ENCODE measurements at places on chromosomes 6 and 20. TPM values are rescaled to one million over a fixed set of nuclear protein-coding genes. Genes with fewer than 3 reads are reported as not detected.

GRCh38 chr20:56014998-56015397 is 9.7 kb upstream of the CBLN4 start:
- no peaks in the 10 kb centered on the region for H3K4me1 ChIP-seq

- H3K27ac ChIP-seq = peak overlapping the region; percentile 79
- H3K27me3 ChIP-seq = no peaks in the 10 kb centered on the region
- H3K36me3 ChIP-seq = no peaks in the 10 kb centered on the region
- H3K4me3 ChIP-seq = no peak overlapping the region
- H3K4me1 ChIP-seq = peaks cover 45% of the 10 kb centered on the region
- peak; percentile 39 for DNase-seq
These were observed 128.8 kb upstream of the DTNBP1 start for GRCh38 chr6:15791448-15792181.

DNA sequence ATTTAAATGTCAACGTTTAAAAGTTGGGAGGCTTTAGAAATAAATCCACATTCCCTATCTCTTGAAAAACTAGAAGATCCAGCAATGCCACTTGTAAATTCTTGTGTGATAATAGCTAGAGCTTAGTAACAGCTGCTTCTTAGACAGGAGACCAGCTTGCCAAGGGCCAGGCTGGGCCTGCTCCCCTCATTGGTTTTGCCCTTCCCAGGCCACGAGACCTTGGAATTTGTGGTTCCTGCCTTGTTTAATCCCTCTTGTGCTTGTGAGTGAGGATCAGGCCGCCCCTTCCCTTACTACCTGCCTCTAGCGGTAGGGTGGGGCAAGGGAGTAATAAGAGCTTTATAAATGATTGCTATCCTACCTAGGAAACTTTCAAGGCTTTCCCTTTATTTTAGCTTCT is 363.5 kb downstream of the SYNE1 start:
- DNase-seq = no peak
- no peak overlapping the region for H3K4me3 ChIP-seq

DNA sequence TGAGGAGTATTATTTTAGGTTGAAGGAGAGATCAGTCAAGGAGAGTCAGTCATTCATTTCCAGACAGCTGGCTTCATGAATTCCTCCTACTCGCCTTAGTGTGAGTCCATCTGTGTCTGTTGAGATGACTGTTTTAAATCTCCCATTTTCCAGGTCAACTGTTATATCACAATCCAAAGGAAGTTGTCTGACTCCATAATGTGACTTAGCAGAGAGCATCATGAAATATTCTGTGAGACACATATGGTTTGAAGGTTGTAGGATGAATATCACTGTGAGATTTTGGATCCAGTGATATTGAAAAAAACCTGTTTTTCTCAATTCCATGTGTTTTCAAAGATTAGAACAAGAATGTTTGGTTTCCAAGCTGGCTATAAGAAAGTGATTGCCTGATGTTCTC is 530.2 kb upstream of the MAN1A1 start:
- no peaks in the 10 kb centered on the region for H3K36me3 ChIP-seq
- no peak overlapping the region for H3K4me3 ChIP-seq
- no peak overlapping the region for H3K27ac ChIP-seq
- no peak for DNase-seq
- no peaks in the 10 kb centered on the region for H3K4me1 ChIP-seq
- H3K27me3 ChIP-seq = no peaks in the 10 kb centered on the region

GRCh38 chr6:157834549-157834948 is 11.5 kb downstream of the SNX9 start:
- peaks cover 45% of the 10 kb centered on the region for H3K4me1 ChIP-seq
- no peak overlapping the region for H3K4me3 ChIP-seq
- H3K36me3 ChIP-seq = no peaks in the 10 kb centered on the region
- no peak for DNase-seq

DNA sequence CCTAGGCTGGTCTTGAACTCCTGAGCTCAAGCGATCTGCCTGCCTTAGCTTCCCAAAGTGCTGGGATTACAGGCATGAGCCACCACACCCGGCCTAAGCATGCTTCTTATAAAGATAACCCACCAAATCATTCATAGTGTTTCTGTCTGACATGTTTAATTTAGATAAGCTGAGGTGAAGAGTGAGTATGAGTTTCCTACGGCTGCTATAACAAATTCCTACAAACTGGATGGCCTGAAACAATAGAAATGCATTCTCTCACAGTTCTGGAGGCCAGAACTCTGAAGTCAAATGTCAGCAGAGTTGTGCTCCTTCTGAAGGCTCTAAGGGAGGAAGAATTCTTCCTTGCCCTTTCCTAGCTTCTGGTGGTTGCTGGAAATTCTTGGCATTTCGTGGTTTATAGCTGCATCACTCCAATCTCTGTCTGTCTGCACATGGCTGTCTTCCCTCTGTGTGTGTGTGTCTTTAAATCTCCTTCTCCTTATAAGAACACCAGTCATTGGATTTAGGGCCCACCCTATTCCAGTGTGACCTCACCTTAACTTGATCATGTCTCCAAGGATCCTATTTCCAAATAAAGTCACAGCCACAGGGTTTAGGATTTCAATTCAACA is 29.9 kb downstream of the MAPK13 start:
- DNase-seq = no peak
- no peaks in the 10 kb centered on the region for H3K36me3 ChIP-seq
- no peaks in the 10 kb centered on the region for H3K4me1 ChIP-seq
- H3K4me3 ChIP-seq = no peak overlapping the region
- H3K27me3 ChIP-seq = no peaks in the 10 kb centered on the region
- H3K27ac ChIP-seq = no peak overlapping the region

- H3K36me3 ChIP-seq = no peaks in the 10 kb centered on the region
- H3K4me1 ChIP-seq = no peaks in the 10 kb centered on the region
- no peak overlapping the region for H3K27ac ChIP-seq
- peaks cover 99% of the 10 kb centered on the region for H3K27me3 ChIP-seq
- no peak for DNase-seq
- no peak overlapping the region for H3K4me3 ChIP-seq
These were observed 2.7 kb downstream of the SLC32A1 start for GRCh38 chr20:38726804-38727606.

GRCh38 chr6:24933868-24934401 is 1.8 kb downstream of the RIPOR2 start:
- no peak for DNase-seq
- no peak overlapping the region for H3K4me3 ChIP-seq
- no peaks in the 10 kb centered on the region for H3K36me3 ChIP-seq
- H3K27me3 ChIP-seq = no peaks in the 10 kb centered on the region
- H3K4me1 ChIP-seq = peaks cover 28% of the 10 kb centered on the region

DNA sequence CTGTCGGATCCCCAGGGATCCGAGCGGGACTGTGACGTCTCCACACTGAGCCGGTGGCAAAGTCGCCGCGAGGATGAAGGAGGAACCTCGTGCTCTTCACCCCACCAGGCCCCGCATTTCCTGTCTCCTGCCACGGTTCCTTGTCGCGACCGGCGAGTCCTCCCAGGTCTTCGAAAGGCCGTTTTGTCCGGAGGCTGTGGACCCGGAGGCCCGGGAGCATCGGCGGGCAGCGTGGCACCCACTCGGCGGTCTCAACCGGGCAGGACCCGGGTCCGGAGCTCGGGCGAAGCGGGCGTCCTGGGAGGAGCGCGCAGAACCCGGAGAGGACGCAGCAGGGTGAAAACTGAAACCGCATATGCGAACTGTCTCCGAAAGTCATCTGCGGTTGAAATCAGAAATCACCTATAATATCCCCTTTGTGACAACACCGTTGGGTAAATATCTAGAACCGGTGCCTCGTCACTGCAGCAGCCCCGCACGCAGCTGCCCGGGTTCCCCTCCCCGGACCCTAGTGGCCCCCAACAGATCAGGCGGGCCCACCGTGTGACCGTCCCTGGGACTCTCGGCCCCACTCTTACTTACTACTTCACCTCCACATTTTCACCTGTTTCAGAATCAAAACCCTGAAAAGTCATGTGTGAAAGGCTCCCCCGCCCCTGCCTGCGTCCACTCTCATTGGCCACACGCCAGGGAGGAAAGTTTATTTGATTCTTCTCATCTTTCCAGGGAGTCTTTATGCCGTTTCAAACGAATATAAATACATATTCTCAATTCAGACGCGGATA is 3.1 kb upstream of the ULBP2 start:
- peaks cover 26% of the 10 kb centered on the region for H3K4me1 ChIP-seq
- H3K36me3 ChIP-seq = no peaks in the 10 kb centered on the region
- DNase-seq = no peak
- H3K27me3 ChIP-seq = peaks cover 80% of the 10 kb centered on the region

DNA sequence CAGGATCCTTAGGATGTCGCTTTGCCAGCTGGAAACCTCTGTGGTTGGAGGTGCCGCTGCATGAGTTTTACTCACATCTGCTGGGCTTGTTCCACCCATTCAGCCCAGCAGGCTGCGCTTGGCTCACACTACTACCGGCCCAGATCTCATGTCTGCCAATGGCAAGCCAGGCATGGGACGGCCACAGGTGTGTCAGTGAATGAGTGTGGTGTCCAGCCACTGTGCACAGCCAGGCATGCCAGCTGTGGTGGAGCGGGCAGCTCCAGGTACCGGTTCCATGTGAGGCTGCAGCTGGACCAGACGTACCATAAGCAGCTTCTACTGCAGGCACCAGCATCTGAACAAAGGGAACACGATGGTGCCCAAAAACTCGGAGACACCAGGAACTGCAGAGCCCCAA is 33.1 kb upstream of the ASF1A start:
- H3K36me3 ChIP-seq = no peaks in the 10 kb centered on the region
- no peaks in the 10 kb centered on the region for H3K27me3 ChIP-seq
- peaks cover 22% of the 10 kb centered on the region for H3K4me1 ChIP-seq
- H3K4me3 ChIP-seq = no peak overlapping the region
- H3K27ac ChIP-seq = no peak overlapping the region
- peak; percentile 68 for DNase-seq

DNA sequence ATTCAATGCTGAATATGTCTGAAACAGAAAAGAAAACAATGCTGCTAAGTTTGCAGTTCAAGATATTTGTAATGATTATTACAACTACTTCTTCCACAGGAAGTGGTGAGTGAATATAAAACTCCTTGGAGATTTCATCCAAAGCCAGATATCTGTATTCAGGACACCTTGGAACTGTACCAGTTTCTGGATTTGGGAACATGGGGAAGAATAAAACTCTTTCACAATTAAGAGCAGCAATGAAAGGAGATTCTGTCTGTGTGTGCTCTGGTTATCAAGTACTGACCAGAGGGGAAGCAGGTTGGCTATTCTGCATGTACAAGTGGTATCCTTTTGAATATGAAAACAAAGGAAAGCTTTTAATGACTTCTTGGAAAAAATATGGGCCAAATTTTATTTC is 21.1 kb downstream of the ELOVL2 start:
- no peak for DNase-seq
- H3K4me3 ChIP-seq = no peak overlapping the region
- H3K27me3 ChIP-seq = peaks cover 3% of the 10 kb centered on the region
- H3K27ac ChIP-seq = no peak overlapping the region
- H3K4me1 ChIP-seq = peaks cover 11% of the 10 kb centered on the region

- DNase-seq = no peak
- H3K27me3 ChIP-seq = no peaks in the 10 kb centered on the region
These were observed 77.7 kb upstream of the OLIG3 start for GRCh38 chr6:137571854-137572253.

DNA sequence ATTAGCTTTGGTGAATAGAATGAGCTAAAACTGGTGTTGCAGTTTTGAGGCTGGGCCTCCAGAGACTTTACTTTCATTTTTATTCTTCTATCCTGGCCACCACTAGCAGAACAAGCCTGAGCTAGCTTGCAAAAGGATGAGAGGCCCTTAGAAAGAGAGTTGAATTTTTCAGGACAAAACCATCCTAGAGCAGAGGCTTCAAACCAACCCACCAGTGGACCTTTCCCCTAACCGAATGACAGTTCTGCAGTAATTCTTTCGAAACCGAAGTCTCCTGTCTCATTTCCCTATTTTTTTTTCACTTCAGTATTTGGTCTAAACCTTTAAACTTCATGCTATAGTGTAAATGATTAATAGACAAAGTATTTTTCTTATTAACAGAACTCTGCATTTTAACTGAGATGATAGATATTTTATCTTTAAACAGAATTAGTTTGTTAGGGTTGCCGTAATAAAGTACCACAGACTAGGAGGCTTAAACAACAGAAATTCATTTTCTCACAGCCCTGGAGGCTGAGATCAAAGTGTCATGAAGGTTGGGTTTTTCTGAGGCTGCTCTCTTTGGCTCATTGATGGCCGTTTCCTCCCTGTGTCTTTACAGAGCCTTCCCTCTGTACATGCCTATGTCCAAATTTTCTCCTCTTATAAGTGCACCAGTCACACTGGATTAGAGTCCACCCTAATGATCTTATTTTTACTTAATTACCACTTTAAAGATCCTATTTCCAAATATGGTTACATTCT is 80.6 kb upstream of the PAK5 start:
- no peaks in the 10 kb centered on the region for H3K27me3 ChIP-seq
- H3K36me3 ChIP-seq = no peaks in the 10 kb centered on the region
- H3K4me3 ChIP-seq = no peak overlapping the region
- DNase-seq = no peak
- H3K4me1 ChIP-seq = no peaks in the 10 kb centered on the region
- no peak overlapping the region for H3K27ac ChIP-seq

DNA sequence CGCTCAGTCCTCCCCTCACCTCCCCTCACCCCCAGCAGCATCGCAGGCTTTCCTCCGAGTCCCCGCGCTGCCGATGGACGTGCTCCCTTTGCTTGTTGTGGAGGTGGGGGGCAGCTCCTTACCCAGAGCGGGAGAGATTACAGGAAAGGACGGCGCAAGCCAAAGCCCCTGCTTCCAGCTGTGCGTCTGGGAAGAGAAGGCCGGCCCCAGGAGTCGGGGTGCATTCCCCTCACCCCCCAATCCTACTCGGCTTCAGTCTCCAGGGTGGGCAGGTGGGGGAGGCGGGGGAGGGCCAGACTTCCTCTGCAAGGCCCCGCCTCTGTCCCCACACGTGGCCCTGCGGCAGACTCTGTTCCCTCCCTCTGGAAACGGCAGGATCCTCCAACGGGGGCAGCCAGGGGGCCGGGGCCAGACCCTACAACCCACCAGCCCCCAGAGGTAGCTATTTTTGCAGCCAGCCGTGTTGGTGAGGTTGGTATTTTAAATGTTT is 43.6 kb downstream of the NTSR1 start:
- H3K4me1 ChIP-seq = no peaks in the 10 kb centered on the region
- H3K27ac ChIP-seq = no peak overlapping the region
- H3K36me3 ChIP-seq = no peaks in the 10 kb centered on the region
- H3K4me3 ChIP-seq = no peak overlapping the region

GRCh38 chr6:166244353-166245045 is 63.7 kb downstream of the PRR18 start:
- H3K27ac ChIP-seq = no peak overlapping the region
- H3K36me3 ChIP-seq = no peaks in the 10 kb centered on the region
- H3K27me3 ChIP-seq = peaks cover 4% of the 10 kb centered on the region

The CGA gene
- total RNA-seq = not detected

The KCNS1 gene
- total RNA-seq = not detected

The ARMC12 gene
- total RNA-seq = 6.2 TPM

The SLPI gene
- 390 TPM for total RNA-seq

The TAF4 gene
- total RNA-seq = 12.6 TPM

The SNX21 gene
- 102 TPM for total RNA-seq
